ENCODE measurements at places on chromosomes 7 and 10.

DNA sequence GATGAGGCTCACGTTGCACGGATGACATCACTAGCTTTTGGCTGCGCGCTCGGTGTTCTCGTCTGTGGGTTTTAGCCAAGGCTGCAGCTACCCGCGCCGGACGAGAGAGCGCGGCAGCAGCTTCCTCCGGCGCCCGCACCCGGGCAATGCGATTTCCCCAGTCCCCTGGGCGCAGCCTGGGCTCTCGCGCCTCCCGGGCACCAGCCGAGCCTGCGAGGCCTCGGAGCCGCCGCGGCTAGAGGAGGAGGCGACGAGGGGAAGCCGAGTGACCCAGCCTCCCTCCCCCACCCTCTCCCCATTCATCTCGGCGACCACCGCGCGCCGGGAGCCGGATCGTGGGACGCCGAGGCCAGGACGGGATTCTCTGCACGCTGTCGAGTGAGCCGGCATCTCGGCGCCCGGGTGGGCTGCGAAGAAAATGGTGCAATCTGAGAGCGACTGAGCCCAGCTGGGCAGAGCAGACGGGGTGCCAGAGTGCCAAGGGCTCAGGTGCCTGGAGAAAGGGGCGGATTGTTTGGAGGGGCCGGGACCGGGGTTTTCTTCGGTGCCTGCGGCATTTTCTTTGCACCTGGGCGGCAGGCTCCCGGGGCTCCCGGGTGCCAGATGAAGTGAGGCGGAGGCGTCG, 1.2 kb upstream of the TMEM178B start:
- DNase-seq, result peak; percentile 85

GRCh38 chr7:82106201-82106600, 336.4 kb upstream of the HGF start:
- no peak for DNase-seq

DNA sequence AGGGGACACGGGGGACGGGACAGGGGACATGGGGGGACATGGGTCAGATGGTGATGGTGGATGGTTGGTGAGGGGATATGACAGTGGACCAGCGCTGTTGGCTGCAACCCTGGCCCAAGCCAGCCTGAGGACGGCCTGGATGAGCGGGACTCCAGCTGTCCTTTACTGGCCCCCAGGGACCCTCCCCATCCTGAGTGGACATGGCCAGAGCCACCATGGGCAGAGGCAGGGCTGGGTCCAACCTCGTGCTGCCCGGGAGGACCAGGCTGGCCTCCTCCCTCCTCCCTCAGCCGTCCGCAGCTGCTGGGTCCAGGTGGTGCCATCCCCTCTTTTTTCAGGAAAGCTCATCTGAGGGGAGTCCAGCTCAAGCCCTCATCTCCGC, 30.4 kb downstream of the GET4 start:
- DNase-seq, result no peak

DNA sequence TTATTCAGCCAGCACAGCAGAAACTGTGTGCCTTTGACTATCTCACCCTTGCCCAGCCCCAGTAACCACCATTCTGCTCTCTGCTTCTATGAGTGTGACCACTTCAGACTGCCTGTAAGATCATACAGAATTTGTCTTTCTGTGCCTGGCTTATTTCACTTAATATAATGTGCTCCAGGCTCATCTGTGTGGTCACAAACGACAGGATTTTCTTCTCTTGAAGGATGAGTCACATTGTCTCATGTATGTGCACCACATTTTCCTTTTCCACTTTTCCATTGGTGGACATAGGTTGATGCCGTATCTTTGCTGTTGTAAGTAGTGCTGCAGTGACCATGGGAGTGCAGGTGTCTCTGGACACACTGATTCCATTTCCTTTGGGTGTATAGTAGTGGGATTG, 122.5 kb upstream of the LANCL2 start:
- DNase-seq, result no peak

Measured in muscle of back (tissue), 13 donors.